ENCODE measurements at places on chromosomes 2 and 18.

- DNase-seq = no peak
Measured at GRCh38 chr18:75134611-75134975, 74.3 kb downstream of the PTGR3 start.

GRCh38 chr2:114034742-114035141 is 144.9 kb downstream of the ACTR3 start:
- DNase-seq = no peak

- no peak for DNase-seq
Measured at GRCh38 chr2:37625796-37626571, 45.5 kb downstream of the CDC42EP3 start.

- DNase-seq = no peak
Measured at GRCh38 chr2:68390586-68390985, 25.5 kb downstream of the PLEK start.

Measured in mammary epithelial cell (primary cell).